ENCODE measurements at places on chromosomes 1 and 21. TPM values are rescaled to one million over a fixed set of nuclear protein-coding genes. Genes with fewer than 3 reads are reported as not detected.

Gene LAMC1
- 802 TPM for total RNA-seq

Gene SPATA21
- under 0.01 TPM for total RNA-seq

Gene FRRS1
- total RNA-seq = 1.1 TPM

Gene RGS13
- not detected for total RNA-seq

Gene ECM1
- 0.34 TPM for total RNA-seq

Gene TMEM50B
- total RNA-seq = 24.5 TPM

Gene LIX1L
- 21.1 TPM for total RNA-seq

Gene DMBX1
- total RNA-seq = not detected

Gene S100A11
- 12.3 TPM for total RNA-seq

Gene GPBP1L1
- 145 TPM for total RNA-seq

Gene ZNF695
- total RNA-seq = 2.7 TPM

DNA sequence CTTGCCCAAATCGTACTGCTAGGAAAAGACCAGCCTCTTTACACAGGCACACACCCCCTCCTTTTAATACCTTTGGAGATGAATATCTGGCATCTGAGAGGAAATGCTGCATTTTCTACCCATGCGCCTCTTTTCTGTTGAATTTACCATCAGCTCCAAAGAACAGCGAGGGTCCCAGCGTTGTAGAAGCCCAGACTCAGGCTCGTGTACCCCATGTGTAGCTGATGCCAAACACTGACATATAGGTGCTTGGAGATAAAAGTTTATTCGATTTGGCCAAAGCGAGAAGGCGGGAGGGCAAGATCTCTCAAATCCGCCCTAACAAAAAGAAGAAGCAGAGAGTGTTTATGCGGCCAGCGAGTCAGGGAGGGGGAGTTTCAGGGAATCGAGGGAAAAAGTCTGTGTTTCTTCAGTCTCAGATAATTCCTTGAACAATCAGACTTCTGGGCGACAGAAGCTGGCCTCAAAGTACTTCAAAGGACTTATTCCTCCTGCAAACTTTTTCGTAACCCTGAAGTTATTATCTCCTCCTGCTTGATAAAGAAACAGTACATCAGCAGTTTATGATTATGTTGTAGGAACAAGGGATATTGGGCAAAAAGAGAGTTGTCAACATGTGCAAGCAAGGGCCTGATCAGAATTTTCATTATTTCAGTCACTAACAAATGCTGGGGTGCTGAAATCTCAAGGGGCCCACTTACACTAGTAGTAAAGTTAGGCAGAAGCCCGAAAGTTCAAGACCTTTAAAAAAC is 642 bp upstream of the CREG1 start:
- no peak for DNase-seq

DNA sequence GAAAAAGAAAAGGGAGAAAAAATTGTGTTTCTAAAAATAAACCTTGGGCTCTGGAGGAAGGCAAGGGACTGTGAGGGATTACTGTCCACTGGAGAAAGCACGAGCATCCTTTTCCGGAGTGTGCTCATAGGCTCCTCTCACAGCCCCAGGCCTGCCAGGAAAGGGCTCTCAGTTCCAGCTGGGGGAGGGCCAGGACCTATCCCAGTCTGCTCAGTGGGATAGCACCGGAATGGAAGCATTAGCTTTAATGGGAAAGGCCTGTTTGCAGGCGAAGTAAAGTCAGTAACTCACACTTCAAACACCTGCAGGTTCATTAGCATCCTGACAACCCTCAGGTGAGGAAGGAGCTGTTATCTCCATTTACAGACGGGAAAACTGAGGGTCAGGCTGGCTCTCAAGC is 113.9 kb upstream of the USP24 start:
- peak; percentile 51 for DNase-seq

DNA sequence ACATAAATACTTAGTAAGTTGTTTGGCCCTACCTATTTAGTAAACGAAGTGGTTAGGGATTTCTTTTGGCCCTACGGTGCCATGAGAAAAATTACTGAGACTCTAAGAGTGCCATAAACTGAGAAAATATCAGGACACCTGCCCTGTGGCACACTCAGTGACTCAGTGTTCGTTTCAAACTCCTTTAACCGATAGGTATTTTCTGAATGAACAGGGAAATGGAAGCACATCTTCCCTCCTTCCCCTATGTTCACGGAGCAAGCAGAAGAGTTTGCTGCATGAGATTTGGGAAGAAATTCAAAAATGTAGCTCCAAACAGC is 134.2 kb downstream of the KAZN start:
- DNase-seq = no peak

DNA sequence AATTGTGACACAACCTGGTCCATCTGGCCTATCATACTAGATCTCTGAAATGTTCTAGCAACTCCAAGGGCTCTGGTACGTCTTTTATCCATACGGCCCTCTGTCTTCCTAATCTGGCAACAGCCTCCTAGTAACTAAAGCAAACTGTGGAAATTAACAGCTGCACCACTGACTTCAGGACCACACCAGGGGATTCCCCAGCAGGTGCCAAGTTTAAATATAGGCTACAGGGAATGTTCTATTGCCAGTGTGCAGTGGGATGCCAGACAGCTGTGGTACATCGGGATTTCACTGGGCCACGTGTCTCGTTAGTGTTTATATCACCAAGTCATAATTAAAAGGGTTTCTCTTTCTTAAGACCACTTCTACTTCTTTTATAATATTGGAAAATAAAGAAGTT is 94.3 kb downstream of the RGS2 start:
- DNase-seq = no peak

GRCh38 chr1:237619553-237619952 is 271.2 kb downstream of the ZP4 start:
- no peak for DNase-seq

GRCh38 chr1:170215072-170215885 is 69.5 kb downstream of the NTMT2 start:
- DNase-seq = no peak

DNA sequence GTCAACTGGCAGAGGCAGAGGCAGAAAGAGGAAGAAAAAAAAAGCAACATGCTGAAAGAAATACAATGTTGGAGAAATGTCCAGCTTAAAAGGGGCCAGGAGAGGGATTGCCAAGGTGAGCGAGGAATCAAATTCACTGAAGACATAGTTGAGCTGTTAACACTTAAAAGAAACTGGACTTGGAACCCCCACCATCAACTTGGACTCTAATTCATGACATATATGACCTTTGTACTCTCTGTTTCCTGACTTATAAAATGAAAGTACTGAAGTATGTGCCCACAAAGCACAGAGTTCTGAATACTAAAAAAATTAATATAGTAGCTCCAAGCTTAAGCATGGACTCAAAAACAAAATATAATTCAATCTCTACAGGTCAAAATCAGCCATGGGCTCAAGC is 16.1 kb downstream of the PRR9 start:
- no peak for DNase-seq

DNA sequence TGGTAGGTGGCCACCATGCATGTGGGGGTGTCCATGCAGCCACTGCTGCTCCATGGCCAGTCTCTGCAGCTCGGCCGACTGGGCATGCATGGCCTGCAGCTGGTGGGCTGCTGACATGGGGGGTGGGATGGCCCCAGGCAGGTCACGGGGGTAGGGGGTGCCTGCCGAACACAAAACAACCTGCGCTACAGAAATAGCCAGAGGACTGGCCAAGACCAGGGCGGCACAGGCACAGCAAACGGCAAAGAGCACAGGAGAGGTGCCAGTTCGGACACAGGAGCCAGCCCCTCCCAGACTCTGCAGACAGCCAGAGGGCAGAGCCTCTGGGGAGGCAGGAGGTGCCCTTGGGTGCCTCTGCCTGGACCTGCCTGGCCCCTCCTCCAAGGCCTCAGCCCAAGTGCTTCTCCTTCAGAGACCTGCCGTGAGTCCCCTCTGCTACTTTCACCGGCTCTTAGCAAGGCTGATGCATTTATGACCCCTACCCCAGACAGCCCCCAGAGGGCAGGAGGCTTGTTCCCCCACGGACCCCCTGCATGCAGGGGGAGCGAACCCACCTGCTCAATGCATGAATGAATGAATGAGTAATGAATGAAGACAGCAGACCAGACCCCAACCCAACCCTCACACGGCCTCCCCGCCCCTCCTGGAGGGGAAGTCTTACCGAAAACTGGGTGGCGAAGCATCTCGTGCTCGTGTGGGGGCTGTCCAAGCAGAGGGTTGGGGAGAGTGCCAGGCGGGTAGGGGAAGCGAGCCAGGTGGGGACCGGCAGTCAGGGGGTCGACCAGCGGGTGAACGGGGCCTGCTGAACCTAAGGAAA is 37.7 kb downstream of the SLC45A1 start:
- no peak for DNase-seq

- DNase-seq = peak; percentile 15
Measured at GRCh38 chr1:66947267-66947666, 22.5 kb downstream of the MIER1 start.

- no peak for DNase-seq
Measured at GRCh38 chr1:182615468-182616129, 11.4 kb upstream of the RGS16 start.

GRCh38 chr1:93865253-93865652 is 13.8 kb downstream of the DNTTIP2 start:
- DNase-seq = no peak

- DNase-seq = no peak
Measured at GRCh38 chr1:183075861-183076260, 52.6 kb downstream of the LAMC1 start.

- DNase-seq = peak; percentile 79
Measured at GRCh38 chr1:110783292-110783918, 89.5 kb upstream of the CD53 start.

DNA sequence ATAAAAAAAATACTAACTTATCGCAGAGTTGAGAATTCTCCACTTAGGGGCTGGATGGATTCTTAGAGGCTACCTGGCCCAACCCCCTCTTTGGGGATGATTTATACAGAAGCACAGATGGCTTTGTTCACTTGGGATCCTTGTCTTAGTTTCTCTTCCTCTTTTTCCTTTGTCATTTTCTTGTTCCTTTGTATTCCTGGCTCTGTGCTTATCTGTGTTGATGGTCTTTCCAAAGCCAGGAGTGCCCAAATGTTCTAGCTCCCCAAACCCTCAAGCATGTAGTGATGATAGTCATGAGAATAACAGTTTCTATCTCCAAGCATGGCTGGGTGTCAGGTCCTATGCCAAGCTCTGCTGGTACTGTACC is 27.4 kb downstream of the EPHB2 start:
- DNase-seq = no peak

- DNase-seq = no peak
Measured at GRCh38 chr1:98898940-98899339, 105.7 kb downstream of the PLPPR5 start.

DNA sequence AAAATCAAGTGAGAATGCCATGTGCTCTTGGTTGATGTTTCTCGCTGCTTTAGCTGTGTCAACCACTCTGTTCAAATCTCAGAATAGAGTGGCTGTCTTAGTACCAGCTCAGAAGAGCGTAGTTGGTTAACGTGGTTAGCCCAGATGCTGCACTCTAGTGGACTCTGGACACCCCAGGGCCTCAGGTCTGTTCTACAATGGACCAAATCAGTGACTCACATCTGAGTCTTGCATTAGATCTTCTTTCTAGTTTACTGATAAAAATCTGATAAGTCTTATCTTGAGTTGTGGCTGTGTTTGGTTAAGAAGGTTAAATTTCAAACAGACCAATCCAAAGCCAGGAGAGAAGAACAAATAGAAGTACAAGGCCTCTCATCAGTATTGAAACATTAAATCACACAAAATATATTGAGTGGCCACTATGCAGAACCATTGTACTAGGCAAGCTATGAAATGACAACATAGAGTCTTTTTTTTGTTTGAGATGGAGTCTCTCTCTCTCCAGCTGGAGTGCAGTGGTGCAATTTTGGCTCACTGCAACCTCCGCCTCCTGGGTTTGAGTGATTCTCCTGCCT is 104.1 kb downstream of the NR5A2 start:
- DNase-seq = peak; percentile 20

GRCh38 chr1:17437260-17437579 is 2.3 kb downstream of the RCC2 start:
- no peak for DNase-seq

- no peak for DNase-seq
Measured at GRCh38 chr1:31145648-31146047, 80.1 kb upstream of the PUM1 start.

DNA sequence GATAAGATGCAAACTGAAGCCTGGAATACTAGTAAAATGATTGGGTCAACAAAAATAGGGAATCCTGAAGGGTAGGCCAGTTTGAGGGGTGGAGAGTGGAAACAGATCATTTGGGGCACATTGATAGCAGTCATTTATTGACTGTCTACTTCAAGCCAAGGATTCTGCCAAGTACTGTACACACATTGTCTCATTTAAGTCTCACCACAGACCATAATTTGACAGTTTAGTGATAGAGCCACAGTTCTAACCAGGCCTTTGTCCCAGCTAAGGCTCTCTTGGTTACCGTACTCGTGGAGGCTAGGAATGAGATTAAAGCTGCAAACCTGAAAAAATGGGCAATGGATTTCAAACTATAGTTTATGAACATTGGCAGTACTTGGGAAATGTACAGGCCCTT is 11.2 kb downstream of the RBM15 start:
- no peak for DNase-seq

DNA sequence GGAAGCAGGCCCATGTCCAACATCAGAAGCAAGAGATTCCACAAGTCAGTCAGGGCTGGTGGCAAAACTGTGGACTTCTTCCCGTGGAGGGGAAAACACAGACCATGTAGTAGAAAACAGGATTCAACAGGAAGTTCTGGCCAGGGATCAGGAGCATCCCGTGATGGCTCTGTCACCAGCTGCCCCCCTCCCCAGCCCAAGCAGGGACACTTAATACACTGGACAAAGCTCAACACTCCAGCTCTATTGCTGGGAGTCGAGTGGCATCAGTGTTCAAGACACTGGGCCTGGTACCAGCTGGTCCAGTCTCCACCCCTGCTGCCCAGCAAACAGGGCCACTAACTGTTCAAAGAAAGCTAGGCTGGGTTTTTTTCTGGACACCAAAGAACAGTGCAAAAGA is 3.7 kb downstream of the SLC45A3 start:
- DNase-seq = no peak

- peak; percentile 55 for DNase-seq
Measured at GRCh38 chr1:162028726-162029125, 5.1 kb upstream of the OLFML2B start.
